ENCODE measurements at places on chromosomes 16 and 17.
A peak's percentile ranks its signal among the peaks of the same experiment; 100 is the strongest.

DNA sequence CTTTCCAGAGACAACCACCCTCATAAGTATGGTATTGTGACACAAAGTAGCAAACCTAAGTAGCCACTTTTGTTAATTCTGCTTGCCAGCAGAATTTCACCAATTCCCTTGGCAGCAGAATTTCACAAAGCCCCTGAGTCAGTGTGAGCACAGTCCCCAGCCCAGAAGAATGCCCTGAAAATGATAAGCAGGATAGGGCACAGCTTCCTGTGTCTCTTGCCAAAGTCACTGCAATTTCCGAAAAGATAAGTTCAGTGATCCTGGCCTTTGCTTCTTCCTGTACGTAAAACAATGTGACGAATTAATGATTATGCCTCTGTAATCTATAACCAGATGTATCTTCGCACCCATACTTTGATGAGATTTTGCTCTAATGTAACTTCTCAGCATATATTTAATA lies 16.0 kb upstream of the WIPF2 start:
- no peak for DNase-seq

- DNase-seq, result no peak
These were observed 2.8 kb downstream of the RASD1 start for GRCh38 chr17:17493249-17493985.

- no peak for DNase-seq
These were observed 506.7 kb downstream of the HAPSTR1 start for GRCh38 chr16:9597967-9598730.

- peak; percentile 93 for DNase-seq
These were observed at the start of gene FLCN for GRCh38 chr17:17237026-17237799. Gene FLCN (minus strand): TSS chr17:17237168. CDS start chr17:17228137, 9,031 bp downstream.

GRCh38 chr17:57463103-57463885 lies 207.0 kb downstream of the MSI2 start:
- no peak for DNase-seq

GRCh38 chr17:47720196-47720595 lies 12.8 kb upstream of the TBX21 start:
- no peak for DNase-seq
